SK-N-SH (cell line): ENCODE measurements at places on chromosomes 5 and 9.

DNA sequence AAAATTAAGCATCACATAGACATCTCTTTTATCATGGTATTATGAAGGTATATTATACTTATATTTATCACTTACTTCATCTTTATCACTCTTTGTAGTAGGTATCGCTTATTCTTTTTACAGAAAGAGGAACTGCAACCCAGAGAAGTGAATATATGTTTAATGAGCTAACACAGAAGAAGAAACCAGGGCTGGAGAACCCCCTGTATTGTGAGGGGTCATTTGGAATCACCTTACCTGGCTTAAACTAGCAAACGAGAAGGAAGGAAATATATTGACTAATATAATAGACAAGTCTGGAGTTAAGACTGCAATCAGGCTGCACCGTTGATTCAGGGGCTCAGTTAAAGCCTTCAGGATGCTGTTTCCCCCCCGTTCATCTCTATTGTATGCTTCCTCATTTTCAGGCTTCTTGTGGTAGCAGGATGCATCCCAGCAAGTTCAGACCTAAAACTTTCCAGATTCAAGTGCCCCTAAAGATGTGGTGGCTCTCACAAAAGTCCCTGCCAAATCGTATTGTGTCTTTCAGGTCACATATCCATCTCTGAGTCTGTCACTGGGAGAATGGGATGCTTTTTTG, 146.4 kb downstream of the GCNT1 start:
- no peak for DNase-seq

DNA sequence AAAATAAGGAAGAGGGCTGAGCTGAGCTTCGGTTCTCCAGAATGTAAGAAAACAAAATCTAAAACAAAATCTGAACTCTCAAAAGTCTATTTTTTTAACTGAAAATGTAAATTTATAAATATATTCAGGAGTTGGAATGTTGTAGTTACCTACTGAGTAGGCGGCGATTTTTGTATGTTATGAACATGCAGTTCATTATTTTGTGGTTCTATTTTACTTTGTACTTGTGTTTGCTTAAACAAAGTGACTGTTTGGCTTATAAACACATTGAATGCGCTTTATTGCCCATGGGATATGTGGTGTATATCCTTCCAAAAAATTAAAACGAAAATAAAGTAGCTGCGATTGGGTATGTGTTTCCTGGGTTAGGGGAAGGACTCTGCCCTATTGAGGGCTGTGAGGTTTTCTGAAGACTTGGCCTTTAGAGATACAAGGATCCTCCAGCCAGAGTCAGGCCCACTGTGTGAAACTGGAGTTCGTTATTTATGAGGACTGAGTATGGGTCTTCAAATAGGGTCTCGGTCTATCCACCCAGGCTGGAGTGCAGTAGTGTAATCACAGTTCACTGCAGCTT, 3.8 kb downstream of the EGR1 start:
- DNase-seq: no peak

- no peak for DNase-seq
Measured at GRCh38 chr9:78239506-78239905, 3.6 kb downstream of the CEP78 start.

- DNase-seq: no peak
Measured at GRCh38 chr9:30932226-30932625, 1452.2 kb upstream of the ACO1 start.

GRCh38 chr5:151006704-151007334, 13.6 kb upstream of the GPX3 start:
- DNase-seq: no peak

- no peak for DNase-seq
Measured at GRCh38 chr5:150978590-150978989, 41.8 kb upstream of the GPX3 start.

GRCh38 chr5:133924221-133924920, 44.1 kb downstream of the C5orf15 start:
- peak; percentile 65 for DNase-seq

DNA sequence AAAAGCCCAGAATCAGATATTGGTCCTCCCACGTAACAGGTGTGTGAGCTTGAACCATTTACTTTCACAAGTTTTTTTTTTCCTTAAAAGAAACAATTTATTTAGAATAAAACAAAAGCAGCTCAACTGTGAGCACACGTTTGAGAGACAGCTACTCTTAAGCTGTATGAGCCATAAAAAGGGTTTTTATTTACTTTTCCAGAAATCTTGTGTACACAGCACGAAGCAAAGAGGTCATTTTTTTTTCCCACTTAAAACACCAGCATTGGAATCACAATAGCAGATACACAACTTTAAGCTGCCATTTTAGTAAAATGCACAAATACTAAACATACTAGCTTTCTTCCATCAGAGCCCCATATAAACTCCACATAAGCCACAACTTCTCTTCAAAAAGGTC, 44.6 kb downstream of the JAKMIP2 start:
- DNase-seq: no peak

DNA sequence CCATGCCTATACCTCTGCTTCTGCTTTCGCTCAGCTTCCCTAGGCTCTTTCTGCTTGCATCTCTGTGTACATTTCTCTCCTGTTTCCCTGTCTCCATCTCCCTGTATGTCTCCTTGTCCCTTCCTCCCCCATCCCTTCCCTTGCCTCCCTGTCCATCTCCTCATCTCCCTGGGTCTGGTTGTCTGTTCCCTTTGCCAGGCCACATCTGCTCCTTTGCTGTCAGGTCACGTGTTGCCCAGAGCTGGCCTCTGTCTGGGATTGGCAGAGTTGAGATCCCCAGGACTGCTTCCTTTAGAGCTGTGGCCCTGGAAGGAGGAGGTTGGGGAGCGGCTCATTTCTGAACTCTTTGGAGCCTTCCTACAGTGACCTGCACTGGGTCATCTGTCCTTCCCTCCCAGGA, 31.8 kb upstream of the PTGS1 start:
- peak; percentile 80 for DNase-seq

DNA sequence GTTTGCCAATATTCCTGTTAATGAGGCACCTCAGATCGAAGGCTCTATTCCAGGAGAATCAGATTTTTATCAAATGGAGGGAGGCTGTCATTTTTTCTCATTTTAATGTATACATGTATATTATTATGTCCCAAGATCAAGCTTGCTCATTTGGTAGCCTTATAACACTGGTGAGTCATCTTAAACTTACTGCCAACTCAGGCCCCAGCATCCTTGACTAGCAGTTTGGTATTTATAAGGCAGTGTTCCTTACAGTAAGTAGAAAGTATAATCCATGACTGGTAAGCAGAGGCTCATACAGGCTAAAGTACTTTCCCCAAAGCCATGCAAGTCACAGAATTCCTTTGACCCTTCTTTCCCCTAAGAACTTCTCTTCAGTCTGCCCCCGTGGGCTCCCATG, 90.7 kb upstream of the NR3C1 start:
- DNase-seq: no peak

DNA sequence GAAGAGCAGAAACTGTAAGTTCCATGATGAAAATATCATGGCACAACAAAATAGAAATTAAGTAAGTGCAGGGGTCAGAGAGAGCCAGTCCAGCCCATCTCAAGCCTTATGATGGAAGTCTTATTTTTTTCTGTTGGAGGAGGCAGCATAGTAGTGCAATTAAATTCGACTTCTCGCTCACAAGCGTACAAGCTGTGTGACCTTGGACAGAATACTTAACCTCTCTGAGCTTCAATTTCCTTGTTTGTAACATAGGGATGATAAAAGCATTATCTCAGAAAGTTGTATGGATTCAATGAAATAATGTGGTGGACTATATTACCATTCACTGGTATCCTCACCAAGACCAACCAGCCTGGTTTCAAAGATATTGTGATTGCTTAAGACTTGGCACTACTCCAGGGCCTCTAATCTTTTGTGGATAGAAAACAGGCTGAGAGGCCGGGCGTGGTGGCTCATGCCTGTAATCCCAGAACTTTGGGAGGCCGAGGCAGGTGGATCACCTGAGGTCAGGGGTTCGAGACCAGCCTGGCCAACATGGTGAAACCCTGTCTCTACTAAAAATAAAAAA, 26.8 kb upstream of the MVB12B start:
- DNase-seq: no peak

DNA sequence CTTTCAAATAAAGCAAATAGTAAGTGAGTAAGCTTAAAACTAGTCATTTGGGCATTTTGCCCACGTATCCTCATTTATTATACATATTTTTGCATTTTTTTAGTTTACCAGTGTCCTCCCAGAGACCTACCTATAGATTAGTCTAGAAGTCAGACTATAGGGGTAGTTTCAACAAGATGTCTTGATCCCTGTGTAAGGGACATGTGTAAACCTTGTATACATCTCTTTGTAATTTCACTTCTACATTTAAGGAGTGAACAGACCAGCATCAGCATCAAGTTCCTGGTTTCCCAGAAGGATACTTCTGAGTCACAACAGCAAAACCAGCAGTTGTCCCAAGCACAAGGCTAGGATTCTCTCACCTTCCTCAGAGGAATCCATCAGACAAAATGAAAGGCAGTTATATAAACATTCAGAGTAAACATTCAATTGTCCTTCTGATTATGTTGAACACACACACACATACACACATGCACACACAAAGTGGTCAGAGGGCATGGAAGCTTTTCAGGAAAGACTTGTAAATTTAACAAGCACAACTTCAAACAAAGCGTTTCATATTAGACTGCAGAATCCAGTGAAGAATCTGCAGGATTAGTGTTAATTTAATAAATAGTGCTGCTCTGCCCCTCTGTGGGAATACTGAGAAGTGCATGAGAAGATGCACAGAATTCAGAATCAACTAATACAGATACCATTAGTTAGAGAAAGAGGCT, 55.4 kb downstream of the HINT1 start:
- DNase-seq: peak; percentile 46

DNA sequence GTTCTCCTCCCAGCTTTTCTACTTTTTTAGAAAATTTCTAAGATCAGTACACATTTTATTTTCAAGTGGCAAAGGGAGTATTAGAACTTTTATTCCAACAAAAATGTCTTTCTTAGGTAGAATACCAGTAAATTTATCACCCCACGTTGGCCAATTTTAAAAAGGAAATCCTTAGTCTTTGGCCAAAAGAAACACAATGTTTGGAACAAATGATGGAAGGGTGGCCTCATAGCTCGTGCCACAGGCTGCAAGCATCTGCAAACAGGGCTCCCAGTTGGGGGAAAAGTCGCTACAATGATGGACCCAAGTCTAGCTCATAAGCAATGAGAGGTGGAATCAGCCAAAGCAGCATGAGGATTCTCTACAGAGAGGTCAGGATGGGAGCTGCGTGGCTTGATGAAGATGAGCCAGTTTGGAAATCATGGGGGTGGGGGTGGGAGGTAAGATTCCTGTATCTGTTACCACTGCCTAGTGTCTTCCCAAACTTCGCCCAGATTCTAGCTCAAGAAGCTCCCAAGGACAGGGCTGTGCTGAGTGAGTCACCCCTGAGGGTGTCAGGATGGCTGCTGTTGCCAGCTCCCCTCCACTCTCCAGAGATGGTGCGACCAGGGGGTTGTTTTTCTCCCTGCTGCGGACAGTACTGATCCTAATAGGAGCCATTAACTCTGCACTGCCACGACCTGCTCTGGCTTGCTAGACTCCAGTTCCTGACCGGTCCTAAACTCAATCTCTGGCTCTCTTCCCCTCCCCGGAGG, 75.6 kb downstream of the DCP2 start:
- DNase-seq: no peak

DNA sequence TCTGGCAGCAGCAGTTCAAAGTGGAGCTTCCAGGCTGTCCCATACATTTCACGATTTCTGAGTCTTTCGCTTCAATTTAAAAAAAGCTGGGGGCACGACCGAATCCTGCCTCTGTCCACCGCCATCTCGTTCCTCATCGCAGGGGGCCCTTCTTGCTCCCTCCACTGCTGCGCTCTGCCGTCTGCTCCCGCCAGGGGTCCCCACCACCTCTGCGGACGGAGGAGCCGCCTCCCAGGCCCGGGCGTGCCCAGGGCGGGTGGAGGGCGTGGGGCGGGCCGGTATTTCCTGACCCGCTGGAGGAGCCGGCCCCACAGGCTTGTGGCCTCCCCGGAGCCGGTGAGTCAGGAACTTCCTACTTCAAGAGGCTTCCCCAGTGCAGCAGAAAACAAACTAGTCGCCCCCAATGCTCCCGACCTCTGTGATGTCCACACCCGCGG, 50.4 kb downstream of the USP20 start:
- DNase-seq: peak; percentile 96

DNA sequence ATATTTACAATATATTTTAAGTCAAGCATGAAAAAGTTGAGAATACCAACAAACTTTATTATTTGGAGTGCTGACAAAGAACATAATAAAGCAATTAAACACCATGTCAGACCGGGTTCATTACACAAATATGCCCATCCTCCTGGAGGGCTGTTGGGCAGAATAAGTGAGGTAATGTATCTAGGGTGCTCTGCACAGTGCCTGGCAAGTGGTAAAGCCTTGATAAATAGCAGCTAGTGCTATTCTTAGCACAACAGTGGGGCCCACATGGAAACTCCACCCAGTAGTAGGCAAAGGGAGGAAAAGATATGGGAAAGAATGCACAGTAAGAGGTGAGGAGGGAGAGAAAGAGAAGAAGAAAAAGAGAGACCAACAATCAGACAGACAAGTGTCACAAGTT, 97.7 kb downstream of the SLC1A3 start:
- no peak for DNase-seq

DNA sequence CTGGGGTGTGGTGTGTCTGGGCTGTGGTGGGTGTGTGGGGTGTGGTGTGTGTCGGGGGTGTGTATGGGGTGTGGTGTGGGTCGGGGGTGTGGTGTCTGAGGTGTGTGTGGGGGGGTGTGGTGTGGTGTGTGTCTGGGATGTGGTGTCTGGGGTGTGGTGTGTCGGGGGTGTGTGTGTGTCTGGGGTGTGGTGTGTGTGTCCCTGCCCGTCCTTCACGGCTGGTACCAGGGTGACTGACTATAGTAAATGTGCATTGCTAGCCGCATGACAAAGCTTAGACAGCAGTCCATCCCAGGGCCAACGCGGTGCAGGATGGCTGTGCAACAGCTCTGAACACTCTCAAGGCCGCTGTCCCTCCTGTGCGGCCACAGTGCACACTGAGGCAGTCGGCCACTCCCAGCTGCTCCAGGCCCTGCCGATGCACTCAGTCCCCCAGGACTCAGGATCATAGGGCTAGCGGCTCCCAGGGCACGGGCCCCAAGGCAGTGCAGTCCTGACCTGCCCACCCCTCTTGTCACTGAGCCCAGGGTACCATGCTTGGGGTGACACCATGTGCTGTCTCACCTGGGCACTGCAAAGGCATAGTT, 54.0 kb downstream of the SECISBP2 start:
- DNase-seq: no peak

DNA sequence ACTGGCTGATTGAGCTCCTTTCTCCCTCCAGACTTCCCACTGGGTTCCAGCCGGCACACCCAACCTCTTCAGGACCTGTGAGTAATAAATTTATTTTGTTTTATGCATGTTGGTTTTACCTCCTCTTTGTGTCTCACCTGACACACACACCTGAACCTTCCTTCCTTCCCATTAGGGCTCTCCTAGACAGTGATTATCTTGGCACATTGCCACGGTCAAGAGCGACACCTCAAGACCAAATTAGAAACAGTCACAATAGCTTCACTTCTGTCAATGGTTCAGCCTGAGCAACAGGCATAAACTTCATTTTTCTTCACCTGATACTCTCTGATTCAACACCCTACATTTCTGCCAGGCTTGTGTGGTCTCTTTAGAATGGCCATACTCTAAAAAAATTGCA, 296.3 kb upstream of the SMARCA2 start:
- no peak for DNase-seq
